ENCODE measurements at places on chromosomes 16 and 17. TPM values are rescaled to one million over a fixed set of nuclear protein-coding genes. Genes with fewer than 3 reads are reported as not detected.
A peak's percentile ranks its signal among the peaks of the same experiment; 100 is the strongest.

GRCh38 chr16:75420987-75421819 lies 12.1 kb downstream of the CFDP1 start:
- peak; percentile 89 for DNase-seq

DNA sequence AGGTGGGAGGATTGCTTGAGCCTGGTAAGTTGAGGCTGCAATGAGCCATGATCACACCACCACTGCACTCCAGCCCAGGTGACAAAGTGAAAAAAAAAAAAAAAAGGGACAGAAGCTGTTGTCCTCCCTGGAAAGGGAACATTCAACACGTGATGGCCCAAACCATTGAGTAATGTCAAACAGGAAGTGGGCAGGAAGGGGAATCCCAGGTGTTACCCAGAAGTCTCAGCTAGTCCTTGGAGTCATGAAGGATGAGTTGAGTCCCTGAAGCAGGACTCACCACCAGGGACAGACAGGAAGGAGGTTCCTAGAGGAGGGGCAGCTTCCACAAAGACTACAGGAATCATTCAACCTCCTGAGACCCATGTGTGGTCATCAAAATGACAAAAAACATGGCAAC lies 19.8 kb upstream of the CMIP start:
- no peak for DNase-seq

GRCh38 chr17:28317099-28317965 lies 1.7 kb upstream of the TMEM97 start:
- DNase-seq: no peak

The PMFBP1 gene
- 0.19 TPM for total RNA-seq

The CCL17 gene
- total RNA-seq: not detected

The CRISPLD2 gene
- total RNA-seq: 23.5 TPM

The TRAPPC2L gene
- total RNA-seq: 53.0 TPM
